DMS 273 treated with DMSO at 0.1 percent for 48 hours (cell line): ENCODE measurements at places on chromosomes 2 and 18.

DNA sequence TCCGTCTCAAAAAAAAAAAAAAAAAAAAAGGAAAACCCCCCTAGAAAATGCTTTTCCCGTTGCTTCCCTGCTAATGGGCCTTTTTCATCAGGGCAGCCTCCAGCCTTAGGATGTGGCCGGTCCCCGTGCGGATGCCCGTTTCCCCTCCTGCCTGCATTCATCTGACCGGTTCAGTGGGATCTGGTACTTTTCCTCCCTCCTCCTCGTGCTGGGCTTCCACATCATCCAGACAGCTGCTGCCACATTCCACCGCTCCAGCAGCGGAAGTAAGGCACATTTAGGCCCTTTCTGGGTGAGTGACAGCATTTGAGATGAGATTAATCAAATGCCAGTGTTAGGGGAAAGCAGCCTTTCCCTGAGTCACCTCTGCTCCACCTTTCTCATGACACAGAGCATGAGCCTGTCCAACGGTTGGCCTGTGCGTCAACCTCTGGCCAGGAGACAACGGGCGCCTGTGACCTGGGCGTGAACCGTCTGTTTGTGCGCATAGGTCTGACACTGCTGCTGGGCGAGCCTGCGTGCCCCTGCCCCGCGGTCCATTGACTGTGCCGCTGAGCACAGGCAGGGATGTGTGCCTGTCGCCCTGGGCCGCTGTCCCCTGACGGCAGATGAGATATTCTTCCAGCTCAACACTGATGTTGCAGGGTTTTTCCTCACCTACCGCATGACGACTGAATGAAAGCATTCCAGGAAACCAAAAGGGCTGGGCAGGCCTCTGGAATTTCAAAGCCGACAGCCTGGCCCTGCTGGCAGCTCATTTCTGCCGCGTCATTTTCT lies 174.0 kb downstream of the TGIF1 start:
- DNase-seq = peak; percentile 29

GRCh38 chr2:96788442-96789244 lies 27.4 kb upstream of the CNNM3 start:
- DNase-seq = no peak

GRCh38 chr2:111053825-111054515 lies 66.7 kb upstream of the BCL2L11 start:
- DNase-seq = no peak

DNA sequence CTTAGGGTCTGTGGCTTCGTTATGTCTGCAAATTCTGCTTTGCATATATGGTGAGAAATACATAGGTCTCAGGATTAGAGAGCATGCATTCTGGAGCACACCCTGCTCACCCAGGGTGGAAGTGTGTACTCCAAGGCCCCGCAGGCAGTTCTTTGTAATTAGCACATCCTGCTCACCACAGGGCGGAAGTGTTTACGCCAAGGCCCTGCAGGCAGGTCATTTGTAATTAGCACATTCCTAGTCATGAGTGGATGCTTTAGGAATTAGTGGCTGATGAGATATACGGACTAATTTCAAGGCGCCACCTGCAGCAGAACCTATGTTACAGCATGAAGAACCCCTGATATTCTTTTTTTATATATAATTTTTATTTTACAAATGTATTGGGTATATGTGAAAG lies 4.2 kb downstream of the ALLC start:
- no peak for DNase-seq
